Activated CD4-positive, alpha-beta T cell treated with anti-CD3 and anti-CD28 coated beads, Interleukin-2, amount 10 ng/mL, durations not matched to agents 7 days and 5 days (primary cell): ENCODE measurements at places on chromosomes 4 and X.

- no peaks in the 10 kb centered on the region for H3K36me3 ChIP-seq
- H3K4me1 ChIP-seq = no peaks in the 10 kb centered on the region
- no peaks in the 10 kb centered on the region for H3K27me3 ChIP-seq
- H3K27ac ChIP-seq = no peak overlapping the region
These were observed 308.2 kb downstream of the KLHL13 start for GRCh38 chrX:117808426-117808825.

DNA sequence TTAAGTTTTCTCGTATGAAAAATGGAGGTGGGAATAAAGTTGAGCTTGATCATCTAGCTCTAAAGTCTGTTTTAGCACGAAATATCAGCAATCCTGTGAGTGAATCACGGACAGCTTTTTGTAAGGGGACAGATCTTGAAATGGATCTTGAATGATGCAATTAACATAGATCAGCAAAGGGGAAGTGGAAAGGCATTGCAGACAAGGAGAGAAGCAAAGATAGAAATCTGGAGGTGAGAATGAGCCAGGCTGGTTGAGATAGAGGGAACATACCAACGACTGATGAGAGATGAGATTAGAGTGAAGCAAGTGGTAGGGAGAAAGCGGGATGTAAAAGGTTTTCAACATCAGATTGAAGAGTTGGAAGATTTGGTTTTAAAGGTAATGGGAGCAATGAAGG, 4.6 kb upstream of the DGKK start:
- DNase-seq = no peak
- H3K4me1 ChIP-seq = no peaks in the 10 kb centered on the region
- peaks cover 29% of the 10 kb centered on the region for H3K27me3 ChIP-seq

GRCh38 chr4:98625399-98625798, 33.0 kb downstream of the TSPAN5 start:
- no peaks in the 10 kb centered on the region for H3K27me3 ChIP-seq
- DNase-seq = no peak
- H3K4me3 ChIP-seq = no peak overlapping the region
- peaks cover 39% of the 10 kb centered on the region for H3K4me1 ChIP-seq

- no peak for DNase-seq
- H3K27ac ChIP-seq = no peak overlapping the region
- H3K27me3 ChIP-seq = peaks cover 14% of the 10 kb centered on the region
These were observed 83.2 kb upstream of the TBC1D9 start for GRCh38 chr4:140839406-140839805.

- H3K27me3 ChIP-seq = peaks cover 50% of the 10 kb centered on the region
- no peak for DNase-seq
- peaks cover 19% of the 10 kb centered on the region for H3K4me1 ChIP-seq
- H3K27ac ChIP-seq = no peak overlapping the region
- H3K4me3 ChIP-seq = no peak overlapping the region
- H3K36me3 ChIP-seq = peaks cover 3% of the 10 kb centered on the region
These were observed 2.7 kb downstream of the FAT4 start for GRCh38 chr4:125317525-125317877.

DNA sequence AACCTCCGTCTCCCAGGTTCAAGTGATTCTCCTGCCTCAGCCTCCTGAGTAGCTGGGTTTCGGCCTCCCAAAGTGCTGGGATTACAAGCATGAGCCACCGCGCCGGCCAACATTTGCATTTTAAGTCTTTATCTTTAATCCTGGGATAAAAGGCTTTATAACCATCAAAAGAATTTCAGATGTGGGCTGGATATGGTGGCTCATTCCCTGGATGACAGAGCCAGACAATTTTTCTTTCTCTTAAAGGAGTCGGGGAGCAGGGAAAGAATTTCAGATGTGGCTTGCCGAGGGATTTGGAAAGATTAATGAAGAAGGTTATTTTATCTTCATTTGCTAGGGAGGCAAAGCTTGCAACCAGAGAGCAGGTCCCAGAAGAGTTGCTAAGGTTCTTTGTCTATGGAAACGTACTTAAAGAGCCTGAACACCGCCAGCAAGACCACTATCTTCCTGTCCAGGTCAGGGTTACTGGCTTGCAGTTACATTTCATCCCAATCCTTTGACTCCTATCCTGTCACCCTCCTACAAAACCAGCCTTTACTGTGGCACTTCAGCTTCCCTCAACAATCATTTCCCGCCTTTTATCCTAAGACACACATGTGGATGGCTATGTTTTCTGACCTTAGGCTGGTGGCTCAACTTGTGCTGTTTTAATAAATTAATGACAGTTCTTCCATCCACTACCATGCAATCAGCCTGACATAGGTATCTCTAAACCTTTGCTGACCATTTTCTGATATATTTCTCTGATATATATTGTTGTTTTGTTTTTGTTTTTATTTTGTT, 3.9 kb upstream of the KLHL8 start:
- H3K27me3 ChIP-seq = peaks cover 7% of the 10 kb centered on the region
- no peak overlapping the region for H3K27ac ChIP-seq
- H3K36me3 ChIP-seq = no peaks in the 10 kb centered on the region
- DNase-seq = no peak
- H3K4me3 ChIP-seq = no peak overlapping the region

DNA sequence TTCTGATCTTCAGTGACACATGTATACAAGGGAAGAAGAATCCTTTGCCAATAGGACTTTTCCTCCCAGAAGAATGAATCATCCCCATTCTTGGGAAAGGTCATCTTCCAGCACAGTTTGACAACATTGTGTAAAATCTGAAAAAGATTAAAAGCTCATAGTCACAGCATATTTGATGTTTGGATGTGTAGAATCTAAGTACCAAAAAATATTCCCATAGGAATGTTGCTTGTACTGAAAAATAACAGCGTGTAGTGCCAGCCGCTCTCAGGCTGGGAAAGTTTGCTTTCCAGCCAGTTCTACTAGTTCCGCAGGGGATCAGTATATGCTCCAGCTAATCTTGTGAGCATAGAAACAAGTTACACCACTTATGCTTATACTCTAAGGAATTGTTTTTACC, 74.7 kb upstream of the IL13RA1 start:
- no peak for DNase-seq
- no peaks in the 10 kb centered on the region for H3K27me3 ChIP-seq

GRCh38 chr4:175762582-175762981, 49.5 kb downstream of the GPM6A start:
- no peak for DNase-seq
- no peaks in the 10 kb centered on the region for H3K36me3 ChIP-seq
- H3K27me3 ChIP-seq = no peaks in the 10 kb centered on the region

- H3K27ac ChIP-seq = no peak overlapping the region
- no peaks in the 10 kb centered on the region for H3K27me3 ChIP-seq
- no peak for DNase-seq
- no peak overlapping the region for H3K4me3 ChIP-seq
- H3K4me1 ChIP-seq = no peaks in the 10 kb centered on the region
- H3K36me3 ChIP-seq = no peaks in the 10 kb centered on the region
These were observed 80.8 kb upstream of the ANK2 start for GRCh38 chr4:112968451-112969159.

DNA sequence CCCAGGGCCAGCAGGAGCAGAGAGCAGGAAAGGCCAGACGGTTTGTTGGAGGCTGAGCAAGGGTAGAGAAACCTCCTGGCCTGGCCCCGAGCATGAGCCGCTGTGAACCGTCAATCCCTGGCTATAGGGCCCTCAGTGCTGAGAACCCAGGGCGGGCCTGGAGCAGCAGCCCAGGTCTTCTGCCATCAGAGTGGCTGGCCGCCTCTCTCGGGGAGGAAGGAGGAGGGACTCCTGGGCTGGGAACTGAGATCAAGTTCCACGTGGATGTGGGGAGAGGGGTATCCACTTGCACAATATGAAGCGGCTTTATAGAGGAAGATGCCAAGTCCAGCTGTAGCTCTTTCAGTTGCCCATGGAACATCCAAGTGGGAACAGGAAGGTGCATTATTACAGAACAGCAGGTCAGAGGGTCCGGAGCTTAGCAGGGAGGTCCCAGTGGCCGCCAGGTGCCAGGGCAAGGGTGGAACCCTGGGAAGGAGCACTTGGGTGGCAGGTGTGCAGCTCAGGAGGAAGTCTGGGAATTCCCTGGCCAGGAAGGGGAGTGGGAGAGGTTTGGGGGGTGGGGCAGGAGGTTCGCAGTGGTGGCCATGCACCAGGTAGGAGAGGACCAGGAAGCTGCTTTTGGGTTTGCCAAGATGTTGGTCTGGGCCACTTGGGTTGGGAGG, 31.7 kb upstream of the CRMP1 start:
- no peaks in the 10 kb centered on the region for H3K36me3 ChIP-seq
- no peak overlapping the region for H3K27ac ChIP-seq
- DNase-seq = no peak
- H3K4me1 ChIP-seq = no peaks in the 10 kb centered on the region
- H3K27me3 ChIP-seq = peaks cover 8% of the 10 kb centered on the region

GRCh38 chr4:1344696-1345095, 2.3 kb upstream of the UVSSA start:
- H3K27me3 ChIP-seq = no peaks in the 10 kb centered on the region
- H3K36me3 ChIP-seq = peaks cover 28% of the 10 kb centered on the region
- peaks cover 34% of the 10 kb centered on the region for H3K4me1 ChIP-seq
- H3K4me3 ChIP-seq = peak overlapping the region; percentile 92

GRCh38 chr4:104064646-104065577, 345.1 kb upstream of the TACR3 start:
- no peak overlapping the region for H3K27ac ChIP-seq
- no peaks in the 10 kb centered on the region for H3K27me3 ChIP-seq
- no peak for DNase-seq
- H3K4me3 ChIP-seq = no peak overlapping the region

DNA sequence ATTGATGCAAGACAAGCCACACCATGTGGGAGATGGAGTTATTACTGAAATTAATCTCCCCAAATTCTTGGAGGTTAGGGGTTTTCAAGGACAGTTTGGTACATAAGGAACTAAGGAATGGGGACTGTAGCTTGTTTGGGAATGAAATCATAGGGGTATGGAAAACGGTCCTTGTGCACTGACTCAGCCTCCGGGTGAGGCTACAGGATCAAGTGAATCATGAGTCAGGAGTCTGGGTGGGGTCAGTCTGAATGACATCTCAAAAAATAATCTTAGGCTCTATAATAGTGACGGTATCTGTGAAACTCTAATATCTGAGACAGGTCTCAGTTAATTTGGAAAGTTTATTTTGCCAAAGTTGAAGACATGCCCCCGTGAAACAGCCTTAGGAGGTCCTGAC, 128.5 kb upstream of the CYSLTR1 start:
- H3K27me3 ChIP-seq = no peaks in the 10 kb centered on the region
- no peaks in the 10 kb centered on the region for H3K4me1 ChIP-seq
- H3K27ac ChIP-seq = no peak overlapping the region
- no peaks in the 10 kb centered on the region for H3K36me3 ChIP-seq

- no peaks in the 10 kb centered on the region for H3K4me1 ChIP-seq
- no peaks in the 10 kb centered on the region for H3K27me3 ChIP-seq
- H3K36me3 ChIP-seq = no peaks in the 10 kb centered on the region
- H3K4me3 ChIP-seq = no peak overlapping the region
- no peak for DNase-seq
These were observed 704.6 kb downstream of the SMARCA1 start for GRCh38 chrX:128818690-128819089.

DNA sequence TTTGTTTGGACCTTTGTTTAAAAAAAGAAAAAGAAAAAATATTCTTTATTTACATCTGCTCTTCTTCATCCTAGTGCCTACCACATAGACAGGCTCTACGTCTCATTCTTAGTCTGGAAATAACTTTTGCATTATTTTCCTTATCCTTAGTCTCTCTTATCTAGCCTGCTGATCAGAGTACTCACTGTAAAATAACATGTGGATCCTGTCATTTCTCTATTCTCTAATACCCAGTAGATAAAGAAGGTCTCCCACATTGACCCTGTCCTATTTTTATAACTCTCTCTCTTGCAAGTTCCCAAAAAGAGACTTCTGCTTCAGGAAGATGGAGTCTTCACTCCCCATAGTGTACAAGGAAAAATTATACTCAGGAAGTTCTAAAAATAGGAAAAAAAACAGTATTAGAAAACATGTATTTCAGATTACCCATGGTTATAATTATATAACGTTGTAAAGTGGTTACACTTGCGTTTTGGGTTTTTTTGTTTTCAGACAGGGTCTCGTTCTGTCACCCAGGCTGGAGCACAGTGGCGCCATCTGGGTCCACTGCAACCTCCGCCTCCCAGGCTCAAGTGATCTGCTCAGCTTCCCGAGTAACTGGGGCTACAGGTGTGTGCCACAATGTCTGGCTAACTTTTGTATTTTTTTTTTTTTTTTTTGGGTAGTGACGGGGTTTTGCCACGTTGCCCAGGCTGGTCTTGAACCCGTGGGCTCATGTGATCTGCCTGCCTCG, 23.8 kb downstream of the ZFX start:
- peaks cover 22% of the 10 kb centered on the region for H3K4me1 ChIP-seq
- H3K27me3 ChIP-seq = no peaks in the 10 kb centered on the region
- DNase-seq = no peak
- peaks cover 43% of the 10 kb centered on the region for H3K36me3 ChIP-seq
- no peak overlapping the region for H3K27ac ChIP-seq

- peak overlapping the region; percentile 96 for H3K4me3 ChIP-seq
- H3K36me3 ChIP-seq = peaks cover 37% of the 10 kb centered on the region
- DNase-seq = peak; percentile 72
- H3K27me3 ChIP-seq = no peaks in the 10 kb centered on the region
- H3K27ac ChIP-seq = peak overlapping the region; percentile 100
These were observed 511 bp downstream of the PPM1K start for GRCh38 chr4:88283661-88284438.

- no peak for DNase-seq
- H3K4me3 ChIP-seq = no peak overlapping the region
- H3K4me1 ChIP-seq = peaks cover 19% of the 10 kb centered on the region
- no peaks in the 10 kb centered on the region for H3K27me3 ChIP-seq
- H3K36me3 ChIP-seq = peaks cover 4% of the 10 kb centered on the region
These were observed 5.0 kb upstream of the MSANTD1 start for GRCh38 chr4:3244002-3244401.

- no peak overlapping the region for H3K4me3 ChIP-seq
- H3K27me3 ChIP-seq = no peaks in the 10 kb centered on the region
- DNase-seq = no peak
- no peak overlapping the region for H3K27ac ChIP-seq
- peaks cover 11% of the 10 kb centered on the region for H3K4me1 ChIP-seq
- no peaks in the 10 kb centered on the region for H3K36me3 ChIP-seq
These were observed 319.4 kb downstream of the SH2D1A start for GRCh38 chrX:124665621-124666400.

GRCh38 chr4:175277816-175278215, 359.7 kb downstream of the ADAM29 start:
- no peak overlapping the region for H3K27ac ChIP-seq
- H3K36me3 ChIP-seq = no peaks in the 10 kb centered on the region
- no peaks in the 10 kb centered on the region for H3K27me3 ChIP-seq
- H3K4me3 ChIP-seq = no peak overlapping the region

GRCh38 chrX:40383360-40383759, 197.4 kb upstream of the ATP6AP2 start:
- H3K27me3 ChIP-seq = no peaks in the 10 kb centered on the region
- no peak for DNase-seq
- H3K36me3 ChIP-seq = no peaks in the 10 kb centered on the region
- no peak overlapping the region for H3K27ac ChIP-seq

- H3K4me3 ChIP-seq = peak overlapping the region; percentile 91
- H3K27ac ChIP-seq = peak overlapping the region; percentile 88
- H3K27me3 ChIP-seq = no peaks in the 10 kb centered on the region
These were observed 733 bp downstream of the FRYL start for GRCh38 chr4:48779095-48779997.

GRCh38 chr4:61473306-61473705, 273.2 kb downstream of the ADGRL3 start:
- H3K36me3 ChIP-seq = no peaks in the 10 kb centered on the region
- H3K4me3 ChIP-seq = no peak overlapping the region
- no peak for DNase-seq
- no peak overlapping the region for H3K27ac ChIP-seq
- H3K4me1 ChIP-seq = no peaks in the 10 kb centered on the region
- H3K27me3 ChIP-seq = no peaks in the 10 kb centered on the region

GRCh38 chrX:50202539-50202938, 1.7 kb upstream of the AKAP4 start:
- H3K27ac ChIP-seq = no peak overlapping the region
- no peaks in the 10 kb centered on the region for H3K36me3 ChIP-seq
- no peak for DNase-seq
- H3K4me3 ChIP-seq = no peak overlapping the region
- H3K27me3 ChIP-seq = peaks cover 2% of the 10 kb centered on the region
- H3K4me1 ChIP-seq = peaks cover 14% of the 10 kb centered on the region
